ENCODE measurements at places on chromosomes 1 and 21.

GRCh38 chr1:5623399-5623798 lies 368.8 kb downstream of the NPHP4 start:
- no peak for DNase-seq

- DNase-seq, result no peak
Measured at GRCh38 chr1:84259989-84260388, 41.5 kb upstream of the SAMD13 start.

DNA sequence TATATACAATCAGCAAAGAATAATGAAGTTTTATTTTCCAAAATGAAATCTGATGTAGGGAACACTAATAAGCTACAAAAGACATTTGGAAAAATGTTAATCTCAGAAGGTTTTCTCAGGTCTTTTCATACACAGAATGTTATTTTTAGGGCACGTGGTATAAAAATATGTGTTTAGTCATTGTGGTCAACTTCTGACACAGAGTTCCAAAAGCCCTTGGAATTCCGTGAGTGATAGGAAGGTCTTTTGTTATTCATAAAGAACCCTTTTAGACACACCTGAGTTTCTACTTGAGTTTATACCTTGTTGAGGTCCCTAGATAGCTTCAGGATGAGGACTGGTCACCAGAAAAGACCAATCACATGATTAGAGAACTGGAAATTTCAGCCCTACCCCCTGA lies 277.6 kb upstream of the NCAM2 start:
- DNase-seq, result no peak

GRCh38 chr21:28974531-28975227 lies 18.0 kb downstream of the LTN1 start:
- DNase-seq, result no peak

GRCh38 chr1:236615399-236616148 lies 11.3 kb upstream of the HEATR1 start:
- DNase-seq, result no peak
